ENCODE measurements at places on chromosomes 12 and 14.

GRCh38 chr12:7144414-7145120 is 14.4 kb downstream of the CLSTN3 start:
- peak; percentile 50 for DNase-seq

DNA sequence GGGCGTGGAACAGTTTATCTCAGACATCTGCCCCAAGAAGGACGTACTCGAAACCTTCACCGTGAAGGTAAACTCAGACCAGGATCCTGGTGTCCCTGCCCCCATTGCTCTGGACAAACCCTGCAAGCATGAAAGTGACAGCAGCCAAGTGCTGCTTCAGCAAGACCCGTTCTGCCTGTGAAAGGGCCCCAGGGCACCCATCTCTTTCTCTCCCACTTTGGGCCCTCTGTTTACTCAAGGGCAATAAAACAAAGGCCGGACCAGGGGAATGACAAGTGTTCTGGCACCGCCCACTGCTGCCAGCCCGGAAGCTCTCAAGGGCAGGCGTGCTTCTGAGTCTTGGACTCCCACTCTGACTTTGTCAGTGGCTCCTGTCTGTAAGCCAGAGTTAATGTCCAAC is 35.3 kb downstream of the CD9 start:
- DNase-seq, result no peak

DNA sequence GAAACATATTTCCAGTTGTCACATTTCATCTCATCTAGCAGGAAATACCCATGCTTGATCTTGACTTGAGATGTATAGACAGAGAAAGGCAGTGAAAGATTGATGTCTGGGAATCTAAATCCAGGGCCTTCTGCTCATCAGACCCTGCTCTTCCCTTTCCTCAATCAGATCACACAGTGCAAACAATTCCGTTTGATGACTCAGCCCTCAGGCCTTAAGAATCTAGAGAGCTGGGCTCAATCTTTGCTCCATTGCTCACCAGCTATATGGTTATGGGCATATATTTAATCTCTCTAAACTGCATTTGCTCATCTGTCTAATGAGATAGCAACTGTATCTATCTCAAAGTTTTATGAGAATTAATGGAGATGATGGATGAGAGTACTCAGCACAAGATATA is 201.8 kb upstream of the CCDC196 start:
- no peak for DNase-seq

DNA sequence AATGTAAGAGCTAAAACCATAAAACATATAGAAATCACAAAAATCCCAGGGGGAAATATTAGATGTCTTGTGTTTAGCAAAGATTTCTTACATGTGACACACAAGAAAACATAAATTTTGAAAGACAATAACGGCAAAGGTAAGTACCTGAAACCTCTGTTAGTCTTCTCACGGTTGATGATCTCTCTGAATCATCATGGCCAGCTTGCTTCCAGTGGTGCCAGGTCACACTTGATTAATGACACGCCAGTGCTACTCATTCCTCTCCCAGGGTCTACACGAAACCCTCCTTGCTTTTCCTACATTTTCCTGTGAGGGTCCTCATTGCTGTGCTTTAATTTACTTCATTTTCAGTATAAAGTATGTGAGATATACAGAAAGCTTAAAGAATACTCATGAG is 114.4 kb upstream of the PARP11 start:
- no peak for DNase-seq

DNA sequence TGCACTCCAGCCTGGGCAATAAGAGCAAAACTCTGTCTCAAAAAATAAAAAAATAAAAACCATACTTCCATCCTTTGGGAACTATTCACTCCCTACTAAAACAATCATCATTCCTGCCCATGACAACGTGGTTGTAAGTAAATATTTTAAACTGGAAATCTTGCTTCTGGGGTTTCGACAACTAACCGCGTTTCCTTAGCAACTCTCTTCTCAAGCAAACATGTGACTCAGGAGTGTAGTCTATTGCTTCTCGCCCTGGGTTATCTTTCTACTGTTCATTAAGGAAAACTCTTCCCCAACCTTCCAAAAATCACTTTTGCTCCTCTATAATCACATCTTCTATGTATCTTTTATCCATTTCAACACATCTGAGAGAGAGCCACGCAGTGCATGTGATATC is 21.8 kb downstream of the APPL2 start:
- no peak for DNase-seq

GRCh38 chr12:92556141-92556540 is 146.6 kb upstream of the PLEKHG7 start:
- DNase-seq, result no peak

DNA sequence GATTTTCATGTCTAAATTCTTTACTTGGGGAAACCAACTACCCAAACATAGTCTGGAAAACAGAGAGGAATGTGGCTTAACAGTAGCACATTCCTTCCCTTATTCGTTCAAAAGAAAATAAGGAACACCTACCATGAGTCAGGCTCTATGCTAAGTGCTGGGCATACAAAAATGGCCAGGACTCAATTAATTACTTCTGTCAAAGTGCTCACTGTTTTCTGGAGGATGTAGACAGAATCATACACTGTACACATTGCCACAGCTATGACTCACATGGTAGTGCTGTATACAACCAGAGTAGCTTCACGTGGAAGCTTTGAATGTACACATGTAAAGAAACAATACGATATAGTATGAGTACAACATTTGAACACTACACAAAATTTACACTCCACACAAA is 50.1 kb downstream of the SLC25A21 start:
- no peak for DNase-seq

Measured in GM13977 (cell line).